ENCODE measurements at places on chromosomes 7 and 10.

DNA sequence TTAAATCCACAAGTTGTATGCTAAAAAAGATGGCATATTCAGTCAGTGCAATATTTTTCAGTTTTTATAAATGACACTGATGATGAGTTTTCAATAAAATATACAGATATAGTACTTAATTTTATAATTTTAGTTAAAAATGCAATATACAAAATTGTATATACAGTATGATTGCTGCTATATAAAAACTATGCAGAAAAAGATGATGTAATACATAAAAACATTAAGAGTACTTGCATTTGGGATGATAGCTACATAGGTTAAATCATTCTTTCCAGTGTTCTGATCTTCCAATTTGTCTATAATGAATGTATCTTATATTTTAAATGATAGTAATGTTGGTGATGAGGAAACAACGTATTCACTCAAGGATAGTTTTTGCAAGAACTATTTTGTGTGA is 92.0 kb upstream of the RPA3 start:
- DNase-seq = no peak

- no peak for DNase-seq
Measured at GRCh38 chr10:18409599-18410397, 241.6 kb downstream of the NSUN6 start.

DNA sequence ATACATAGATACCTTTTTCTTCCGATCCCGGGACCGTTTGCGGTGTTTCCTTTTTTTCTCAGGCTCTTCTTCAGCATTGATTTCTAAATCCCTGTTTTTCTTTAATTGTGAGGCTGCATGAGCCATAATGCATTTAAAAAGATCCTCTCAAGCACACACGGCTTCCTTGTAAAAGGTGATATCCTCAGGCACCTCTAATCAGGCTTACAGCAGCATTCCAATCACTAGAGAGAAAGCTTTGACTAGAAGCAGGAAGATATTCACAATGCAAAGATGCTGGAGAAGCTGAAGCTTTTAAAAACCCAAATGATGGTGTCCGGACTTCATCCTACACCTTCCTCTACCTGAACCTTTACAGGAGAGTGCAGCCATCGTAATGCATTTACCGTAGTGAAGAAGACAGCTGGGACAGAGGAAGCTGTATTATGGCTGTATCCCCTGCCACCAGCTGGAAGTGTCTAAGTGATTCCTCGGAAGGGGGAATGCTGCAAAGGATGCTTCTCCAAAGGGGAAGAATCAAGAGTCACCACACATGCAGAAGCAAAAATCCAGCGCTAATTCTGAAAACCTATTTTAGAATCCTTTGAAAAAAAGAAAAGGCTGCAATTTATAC is at the start of gene ANK3:
ANK3 (minus strand) TSS at position 463 of the 613 bp plus-strand sequence; CDS start at position 126, 337 bp downstream.
- no peak for DNase-seq

DNA sequence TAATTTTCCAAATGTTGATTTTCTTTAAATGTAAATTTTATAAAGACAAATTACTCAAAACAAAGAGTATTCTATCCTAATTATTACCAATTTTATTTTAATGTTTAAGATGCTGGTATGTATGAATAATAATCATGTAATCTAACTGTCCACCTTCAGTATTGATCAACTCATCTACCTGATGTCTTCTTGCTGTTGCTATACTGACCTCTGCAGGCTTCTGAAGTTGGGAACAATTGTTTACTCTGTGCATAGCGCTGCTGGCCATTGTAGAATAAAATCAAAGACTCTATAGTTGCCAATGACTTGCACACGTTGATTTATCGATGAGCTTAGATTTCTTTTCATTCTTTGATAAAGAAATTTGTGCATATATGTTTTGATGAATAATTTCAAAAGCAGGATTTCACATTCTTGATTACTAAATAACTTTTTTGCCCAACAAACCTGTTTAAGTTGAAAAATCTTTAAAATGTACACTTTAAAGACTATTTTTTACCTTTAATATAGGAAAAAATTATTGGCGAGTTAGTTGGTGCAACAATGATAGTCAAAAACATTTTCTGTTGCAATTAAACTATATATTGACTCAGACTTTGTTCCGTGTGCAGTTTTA is 282.3 kb downstream of the TFEC start:
- DNase-seq = no peak
